ENCODE measurements at places on chromosomes 6 and 20.

GRCh38 chr20:55316753-55317152 is 688.6 kb downstream of the CBLN4 start:
- no peak for DNase-seq

- no peak for DNase-seq
Observed at GRCh38 chr20:1389703-1390580, 2.9 kb downstream of the FKBP1A start.

DNA sequence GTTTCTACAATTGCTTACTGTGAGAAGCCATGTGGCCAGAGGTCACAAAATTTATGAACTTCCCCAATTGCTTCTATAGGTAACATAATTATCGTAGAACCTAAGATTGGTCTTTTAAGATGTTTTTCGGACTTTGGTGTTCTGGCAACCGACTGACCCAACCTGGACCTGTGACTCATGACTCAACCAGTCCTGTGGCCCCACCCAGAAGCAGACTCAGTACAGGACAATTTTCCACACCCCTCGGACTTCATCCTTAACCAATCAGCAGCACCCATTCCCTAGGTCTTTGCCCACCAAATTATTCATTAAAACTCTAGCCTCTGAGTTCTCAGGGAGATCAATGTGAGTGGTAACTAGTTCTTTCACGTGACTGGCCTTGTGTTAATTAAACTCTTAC is 26.4 kb upstream of the AKAP12 start:
- no peak for DNase-seq

GRCh38 chr20:25251019-25251418 is 3.1 kb downstream of the PYGB start:
- DNase-seq: no peak

DNA sequence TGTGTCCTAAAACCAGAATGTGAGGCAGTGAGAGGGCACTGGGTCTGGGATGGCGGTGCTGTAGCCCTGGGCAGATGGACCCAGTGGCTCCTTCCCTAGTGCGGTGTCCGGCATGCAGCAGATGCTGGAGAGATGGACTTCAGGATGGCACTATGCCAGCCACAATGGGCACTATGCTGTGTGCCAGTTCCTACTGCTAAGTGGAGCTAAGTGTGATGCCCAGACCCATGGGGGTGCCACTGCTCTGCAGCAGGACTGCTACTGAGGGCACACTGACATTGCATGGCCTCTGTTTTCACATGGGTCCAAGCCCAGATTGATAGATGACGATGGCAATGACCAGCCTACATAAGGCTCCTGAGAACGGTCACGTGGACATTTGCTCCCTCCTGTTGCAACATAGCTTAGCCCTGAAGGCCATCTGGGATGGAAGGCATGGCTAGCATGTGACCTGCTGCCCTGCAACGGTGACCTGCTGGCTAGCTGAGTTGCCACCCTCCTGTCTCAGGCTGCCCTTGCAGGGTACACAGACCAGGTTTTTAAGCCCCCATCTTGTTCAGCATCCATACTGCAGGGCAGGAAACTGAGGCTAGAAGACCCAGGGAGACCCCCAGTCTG is 31.3 kb upstream of the KCNK16 start:
- no peak for DNase-seq

GRCh38 chr6:137914530-137915193 is 47.6 kb downstream of the TNFAIP3 start:
- no peak for DNase-seq

GRCh38 chr6:75512591-75512990 is 19.0 kb upstream of the FILIP1 start:
- no peak for DNase-seq

- no peak for DNase-seq
Observed at GRCh38 chr6:22362361-22362760, 65.5 kb upstream of the PRL start.

DNA sequence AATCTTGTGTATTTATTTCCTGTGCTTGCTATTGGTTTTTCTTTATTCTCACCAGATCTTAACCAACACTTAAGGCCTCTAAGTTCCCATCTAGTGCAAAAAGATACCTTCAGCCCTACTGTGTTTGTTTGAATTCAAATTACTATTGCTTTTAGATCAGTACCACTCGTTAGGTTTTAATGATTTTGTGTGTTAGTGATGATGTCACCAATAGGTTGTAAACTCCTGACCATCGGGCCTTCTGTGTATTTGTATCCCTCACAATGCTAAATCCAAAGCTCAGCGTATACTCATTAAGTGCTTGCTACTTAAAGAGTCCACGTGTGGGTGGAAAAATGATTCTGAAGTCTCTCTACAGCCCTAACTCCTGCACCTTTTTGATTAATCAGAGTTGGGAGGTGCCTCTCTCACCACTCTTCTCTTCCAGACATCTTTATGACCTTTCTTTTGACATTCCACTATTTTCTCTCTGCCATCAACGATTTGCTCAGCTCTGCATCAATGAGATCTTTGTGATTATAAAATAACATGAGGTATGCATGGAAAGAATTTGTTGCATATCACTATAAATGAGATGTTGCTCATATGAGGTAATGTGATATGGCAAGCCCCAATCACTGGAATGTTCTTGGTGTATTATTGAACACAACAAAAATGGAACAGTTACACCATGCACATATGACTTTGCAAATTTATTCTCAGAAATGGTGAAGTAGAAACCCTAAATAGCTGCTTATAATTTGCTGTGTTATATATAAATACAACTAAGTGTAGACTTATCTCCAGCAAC is 55.1 kb upstream of the LAMA2 start:
- no peak for DNase-seq

GRCh38 chr6:6942831-6943230 is 164.9 kb upstream of the RREB1 start:
- DNase-seq: no peak

DNA sequence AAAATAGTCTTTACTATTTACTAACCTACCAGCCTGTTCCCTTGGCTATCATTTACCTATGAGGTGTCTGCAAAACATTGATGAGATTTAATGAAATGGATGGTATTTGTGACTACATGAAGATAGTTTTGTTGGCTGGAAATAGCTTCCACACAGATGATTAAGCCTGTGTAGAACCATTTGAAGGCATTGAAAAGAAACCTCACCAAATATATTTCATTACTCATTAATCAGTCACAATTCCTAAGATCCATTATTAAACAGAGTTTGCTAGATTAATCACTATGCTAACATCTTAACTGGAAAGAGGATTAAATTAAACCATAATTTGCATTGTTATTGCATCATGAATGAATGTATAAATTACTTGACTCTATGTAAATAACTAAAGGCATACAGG is 560.3 kb downstream of the BMP2 start:
- DNase-seq: no peak

- no peak for DNase-seq
Observed at GRCh38 chr20:39310363-39310995, 348.3 kb downstream of the DHX35 start.

DNA sequence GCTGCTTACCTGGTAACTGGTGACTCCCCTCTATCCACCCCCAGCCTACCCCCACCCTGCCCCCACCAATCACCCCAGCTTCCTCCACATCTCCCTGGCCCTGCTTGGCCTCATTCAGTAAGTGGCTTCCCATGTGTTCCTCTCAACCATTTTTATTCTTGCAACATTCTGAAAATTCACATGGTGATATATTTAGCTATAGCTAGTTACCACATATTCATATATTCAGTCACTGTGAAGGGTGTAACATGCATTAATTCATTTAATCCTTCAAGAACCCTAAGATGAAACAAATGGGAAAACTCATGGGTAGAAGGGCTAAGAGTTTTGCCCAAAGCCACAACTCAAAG is 95.4 kb upstream of the CEP85L start:
- DNase-seq: no peak

DNA sequence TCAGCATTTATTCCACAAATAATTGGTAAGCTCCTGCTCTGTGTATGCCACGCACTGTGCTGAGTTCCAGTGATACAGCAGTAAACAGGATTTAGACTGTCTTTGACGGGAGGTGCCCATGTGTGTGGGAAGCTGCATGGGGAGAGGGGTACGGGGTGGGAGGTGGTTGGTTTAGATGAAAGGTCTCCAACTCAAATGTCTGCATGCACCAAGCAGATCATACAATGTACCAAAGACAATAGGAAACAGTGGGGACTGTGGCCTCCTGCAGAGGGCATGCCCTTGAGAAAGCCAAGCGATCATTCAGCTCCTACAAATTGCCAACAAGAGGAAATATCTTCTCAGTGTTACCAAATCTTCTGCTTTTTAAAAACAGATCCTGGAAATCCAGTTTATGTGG is 36.1 kb downstream of the SLC22A2 start:
- DNase-seq: no peak

- no peak for DNase-seq
Observed at GRCh38 chr6:12602951-12603672, 113.5 kb upstream of the PHACTR1 start.

- no peak for DNase-seq
Observed at GRCh38 chr6:115865914-115866313, 194.8 kb downstream of the FRK start.

DNA sequence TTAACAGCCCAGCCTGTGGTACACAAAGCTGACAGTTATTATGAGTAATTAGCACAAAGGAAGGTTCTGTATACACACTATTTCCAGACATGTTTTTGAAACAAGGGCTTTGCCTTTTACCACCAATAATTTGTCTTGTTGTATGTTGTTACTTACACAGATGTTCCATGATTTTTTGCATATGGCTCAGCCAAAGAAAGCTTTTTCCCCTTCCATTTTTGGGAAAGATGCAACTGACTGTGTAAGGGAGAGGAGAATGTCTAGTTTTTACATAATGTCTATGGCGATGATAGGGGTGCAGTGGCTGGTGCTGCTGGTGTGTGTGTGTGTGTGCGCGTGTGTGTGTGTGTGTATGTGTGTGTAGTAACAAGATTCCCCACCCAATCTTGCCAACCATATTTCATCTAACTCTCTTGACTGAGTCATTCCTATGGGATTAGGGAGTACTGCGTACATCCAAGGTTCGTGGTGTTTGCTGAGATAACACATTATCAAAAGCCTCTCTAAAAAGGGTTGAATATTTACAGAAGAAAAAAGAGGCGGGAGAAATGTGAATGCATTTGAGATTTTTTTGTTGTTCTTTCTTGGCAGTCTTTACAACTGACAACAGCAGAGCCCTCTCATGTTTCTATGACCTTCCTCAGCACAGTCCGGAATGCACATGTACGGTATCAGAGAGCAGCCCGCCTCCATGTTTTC is 192.2 kb downstream of the GMPR start:
- no peak for DNase-seq

DNA sequence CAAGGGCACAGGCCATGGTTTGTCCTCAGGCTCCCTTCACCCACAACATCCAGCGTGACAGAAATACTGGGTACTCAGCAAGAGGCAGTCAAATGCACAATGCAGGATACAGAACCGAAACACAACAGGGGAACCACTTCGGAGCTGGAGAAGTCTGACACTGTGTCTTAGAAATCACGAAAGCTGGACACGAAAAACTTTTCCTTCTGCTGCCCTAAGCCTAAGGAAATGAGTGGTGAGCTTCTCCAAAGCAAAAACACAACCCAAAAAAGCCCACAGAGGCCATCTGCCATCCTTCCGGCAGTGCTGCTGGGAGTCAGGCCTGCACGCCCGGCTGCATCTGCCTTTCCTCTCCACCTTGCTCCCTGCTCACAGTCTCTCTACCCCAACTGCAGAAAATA is 106.3 kb downstream of the SLC23A2 start:
- no peak for DNase-seq

- no peak for DNase-seq
Observed at GRCh38 chr6:36906539-36907325, 21.0 kb downstream of the C6orf89 start.

- DNase-seq: no peak
Observed at GRCh38 chr20:46991168-46991567, 96.5 kb downstream of the EYA2 start.

GRCh38 chr6:63475707-63476106 is 96.6 kb upstream of the LOC128125822 start:
- no peak for DNase-seq

- DNase-seq: no peak
Observed at GRCh38 chr6:36692220-36692619, 5.4 kb upstream of the RAB44 start.

- no peak for DNase-seq
Observed at GRCh38 chr6:125480571-125480970, 178.8 kb upstream of the HDDC2 start.

GRCh38 chr6:41286544-41287346 is at the start of gene TREM1:
Gene TREM1 (minus strand): TSS chr6:41286682. CDS start chr6:41286655, 27 bp downstream.
- no peak for DNase-seq

- DNase-seq: no peak
Observed at GRCh38 chr6:90315354-90315950, 18.8 kb upstream of the BACH2 start.

DNA sequence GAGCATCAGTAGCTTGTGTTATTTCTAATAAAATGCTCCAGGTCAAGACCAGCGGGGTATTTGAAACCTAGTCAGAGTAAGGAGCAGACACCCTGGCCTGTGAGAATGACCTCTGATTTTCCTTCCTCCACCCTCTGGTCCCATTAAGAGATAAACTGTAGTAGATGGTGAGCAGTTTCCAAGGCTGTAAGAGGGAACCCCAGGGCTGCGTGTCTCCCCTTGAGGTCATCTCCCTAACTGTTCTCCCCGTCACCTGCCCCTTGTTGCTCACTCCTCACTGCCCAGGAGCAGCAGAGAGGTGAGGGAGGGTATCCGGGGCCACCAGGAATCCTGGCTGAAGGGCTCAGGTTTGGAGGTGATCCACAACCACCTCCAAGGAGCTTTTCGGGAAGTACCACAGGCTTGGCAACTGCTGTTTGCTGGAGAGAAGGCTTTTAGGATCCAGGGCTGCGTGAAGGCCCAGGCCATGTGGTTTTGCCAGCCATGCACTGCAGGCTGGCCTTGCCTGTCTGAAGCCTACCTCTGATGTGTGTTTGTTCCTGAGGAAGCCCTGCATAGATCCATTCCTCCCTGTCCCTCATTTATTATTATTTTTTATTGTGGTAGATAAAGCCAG is 62.5 kb downstream of the RREB1 start:
- DNase-seq: no peak

- no peak for DNase-seq
Observed at GRCh38 chr6:100433726-100434435, 30.8 kb downstream of the SIM1 start.

DNA sequence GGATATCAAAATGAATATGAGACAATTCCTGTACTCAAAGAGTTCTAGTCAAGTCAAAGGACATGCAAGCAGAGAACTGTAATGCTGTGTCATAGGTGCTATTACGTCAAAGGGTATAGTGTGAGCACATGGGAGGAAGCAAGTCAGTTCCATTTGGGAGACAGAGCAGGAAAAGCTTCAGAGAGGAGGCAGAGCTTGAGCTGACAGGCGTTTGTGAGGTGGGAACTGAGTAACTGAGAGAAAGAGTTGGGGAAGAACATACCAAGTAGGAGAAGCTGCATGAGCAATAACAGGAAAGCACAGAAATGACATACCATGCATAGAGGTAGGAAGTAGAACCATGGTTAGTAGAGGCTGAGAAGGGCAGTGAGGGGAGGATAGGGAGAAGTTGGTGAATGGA is 15.2 kb upstream of the SSR1 start:
- DNase-seq: no peak

GRCh38 chr6:143822584-143823024 is 20.5 kb upstream of the LTV1 start:
- DNase-seq: no peak

GRCh38 chr6:73870907-73871306 is 174.9 kb downstream of the CD109 start:
- no peak for DNase-seq
